ENCODE measurements at places on chromosomes 1 and 21.

DNA sequence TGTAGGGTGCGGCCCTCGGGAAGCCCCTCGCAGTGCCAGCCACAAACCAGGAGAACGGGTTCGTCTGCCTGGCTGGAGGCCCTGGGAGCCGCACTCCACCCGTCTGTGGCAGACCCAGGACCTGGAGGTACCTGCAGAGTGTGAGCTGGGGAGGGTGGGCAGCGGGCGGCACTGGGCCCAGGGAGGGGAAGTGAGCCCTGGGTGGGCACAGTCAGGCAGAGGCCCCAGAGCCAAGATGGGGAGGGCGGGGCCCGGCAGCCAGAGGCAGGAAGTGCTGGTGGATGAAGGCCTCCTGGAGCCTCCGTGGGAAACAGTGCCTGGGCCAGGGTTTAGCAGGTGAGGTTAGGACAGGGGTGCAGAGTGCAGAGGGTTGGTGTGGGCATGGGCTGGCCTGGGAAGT is 4.0 kb upstream of the PEX10 start:
- no peak for DNase-seq

DNA sequence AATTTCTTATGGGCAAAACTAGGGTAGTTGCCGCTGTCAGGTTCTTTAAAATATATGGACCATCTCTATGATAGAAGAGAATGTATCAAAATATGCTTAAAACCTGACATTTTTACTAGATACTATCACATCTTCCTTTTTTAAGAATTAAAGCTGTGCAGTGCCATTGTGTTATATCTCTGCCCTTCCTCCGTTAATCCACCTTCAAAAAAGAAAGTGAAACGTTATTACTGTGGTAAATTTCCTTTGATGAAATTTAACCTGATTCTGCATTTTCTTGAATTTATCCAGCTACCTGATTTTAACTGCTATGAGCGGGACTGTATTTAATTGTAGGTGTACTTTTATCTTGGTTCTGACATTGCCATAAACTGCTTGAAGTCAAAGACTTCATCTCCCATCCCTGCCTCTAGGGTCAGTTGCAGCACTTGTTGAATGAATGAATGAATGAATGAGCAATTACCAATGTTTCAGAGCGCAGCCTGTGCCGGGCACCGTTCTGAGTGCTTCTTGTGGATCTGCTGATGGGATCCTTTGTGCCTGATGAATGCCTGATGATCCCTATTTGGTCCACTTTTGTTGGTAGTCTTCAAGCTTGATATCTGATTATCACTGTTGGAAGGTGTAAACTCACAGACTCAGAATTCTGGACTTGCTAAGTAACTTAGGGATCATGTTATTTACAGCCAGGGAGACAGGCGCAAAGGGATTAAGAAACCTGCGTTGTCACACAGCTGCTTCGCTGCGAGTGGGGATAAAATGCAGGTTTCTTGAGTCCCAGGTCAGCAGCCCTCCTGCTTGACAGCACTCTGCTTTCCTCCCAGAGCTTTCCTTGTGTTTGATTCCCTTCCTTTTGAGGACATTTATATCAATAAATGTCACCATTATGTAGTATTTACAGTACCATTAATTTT is 30.1 kb downstream of the SMYD2 start:
- DNase-seq = no peak

GRCh38 chr21:37671381-37671780 is 244.9 kb downstream of the KCNJ6 start:
- DNase-seq = no peak

GRCh38 chr1:20233394-20233793 is 47.1 kb upstream of the PLA2G2C start:
- peak; percentile 31 for DNase-seq

DNA sequence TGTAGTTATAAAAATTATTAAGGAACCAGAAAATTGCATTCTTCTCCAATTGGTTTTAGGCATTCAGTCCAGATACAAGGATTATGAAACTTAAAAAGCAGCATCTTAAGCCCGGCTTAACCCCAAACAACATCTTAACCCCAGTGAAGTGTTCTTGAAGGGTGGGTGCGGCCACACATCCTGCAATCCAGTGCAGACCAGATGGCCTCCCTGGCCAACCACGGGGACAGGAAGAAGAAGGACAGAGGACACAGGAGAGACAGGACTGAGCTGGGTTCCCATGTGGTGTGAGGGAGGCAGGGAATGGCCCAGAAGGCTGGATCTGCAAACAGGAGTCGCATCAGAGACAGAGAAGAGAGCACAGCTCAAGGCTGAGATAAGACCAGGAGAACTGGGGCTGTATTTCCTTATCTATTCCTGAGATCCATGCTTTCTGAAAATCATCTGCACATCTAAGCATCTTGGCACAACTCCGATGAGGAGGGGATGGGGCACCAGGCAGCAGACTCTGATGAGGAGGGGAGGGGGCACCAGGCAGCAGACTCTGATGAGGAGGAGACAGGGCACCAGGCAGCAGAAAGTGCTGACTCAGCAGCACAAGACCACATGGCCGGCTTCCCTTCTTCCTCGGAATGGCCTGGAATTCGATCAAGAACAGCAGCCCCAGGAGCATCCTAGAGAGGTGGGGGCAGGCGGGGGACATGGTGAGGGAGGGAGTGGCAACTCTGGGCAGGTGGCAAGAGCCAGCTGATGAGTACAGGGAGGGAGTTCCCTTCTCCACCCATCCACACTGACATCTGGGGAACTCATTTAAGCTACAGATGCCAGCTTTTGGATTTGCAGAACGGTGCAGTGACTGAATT is 26.6 kb downstream of the ABCG1 start:
- DNase-seq = no peak

DNA sequence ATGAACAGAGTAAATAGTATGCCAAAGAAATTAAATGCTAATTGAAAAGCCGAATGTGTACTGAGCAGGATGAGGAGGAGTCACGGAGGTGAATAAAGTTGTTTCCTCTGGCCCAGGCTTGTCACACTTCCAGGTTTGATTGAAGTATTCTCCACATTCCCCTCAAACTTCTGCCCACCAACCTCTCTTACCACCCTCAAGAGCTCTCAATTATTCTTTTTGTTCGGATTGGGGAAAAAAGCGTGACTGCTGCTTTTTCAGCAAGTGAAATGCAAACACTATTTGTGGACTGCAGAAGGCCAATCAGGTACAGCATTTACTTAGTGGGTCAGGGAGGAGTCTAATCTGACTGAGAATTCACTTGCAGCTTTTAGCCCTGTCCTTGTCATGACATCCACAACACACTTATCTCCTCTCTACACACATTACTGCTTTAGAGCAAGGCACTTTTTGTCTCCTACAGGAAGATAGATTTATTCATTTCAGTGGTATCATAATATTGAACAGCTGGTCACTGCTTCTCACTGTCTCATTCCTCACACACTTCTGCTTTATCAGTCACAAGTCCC is 375.6 kb upstream of the PRMT6 start:
- no peak for DNase-seq

DNA sequence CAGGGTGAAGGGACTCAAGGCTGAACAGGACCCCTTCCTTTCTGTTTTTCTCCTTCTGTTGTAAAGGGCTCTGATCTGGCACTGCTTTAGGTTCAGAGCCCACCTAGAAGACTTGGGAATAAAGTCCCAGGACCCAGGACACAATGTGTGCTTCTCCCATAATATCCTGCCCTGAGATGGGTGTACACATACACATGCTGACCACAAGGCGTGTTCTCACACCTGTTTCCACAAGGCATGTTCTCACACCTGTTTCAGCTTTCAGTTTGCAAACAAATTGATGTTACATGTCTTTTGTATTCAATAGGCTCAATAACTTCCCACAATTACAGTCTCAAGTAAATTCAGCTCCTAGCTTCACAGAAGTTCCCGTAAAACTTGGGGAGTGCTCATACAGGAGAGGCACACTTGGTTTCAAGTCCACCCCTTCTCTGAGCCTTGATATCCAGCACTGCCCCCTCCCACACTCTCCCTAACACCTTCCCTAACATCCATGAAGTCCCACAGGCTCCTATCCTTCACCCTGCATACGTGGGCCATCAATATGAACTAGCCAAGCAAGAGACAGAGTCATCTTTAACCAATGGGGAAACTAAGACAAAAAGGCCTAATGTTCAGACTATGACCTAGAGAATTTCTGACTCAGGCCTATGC is 41.7 kb downstream of the ERI3 start:
- DNase-seq = no peak

- peak; percentile 51 for DNase-seq
Measured at GRCh38 chr1:11719313-11720032, 16.5 kb upstream of the AGTRAP start.

DNA sequence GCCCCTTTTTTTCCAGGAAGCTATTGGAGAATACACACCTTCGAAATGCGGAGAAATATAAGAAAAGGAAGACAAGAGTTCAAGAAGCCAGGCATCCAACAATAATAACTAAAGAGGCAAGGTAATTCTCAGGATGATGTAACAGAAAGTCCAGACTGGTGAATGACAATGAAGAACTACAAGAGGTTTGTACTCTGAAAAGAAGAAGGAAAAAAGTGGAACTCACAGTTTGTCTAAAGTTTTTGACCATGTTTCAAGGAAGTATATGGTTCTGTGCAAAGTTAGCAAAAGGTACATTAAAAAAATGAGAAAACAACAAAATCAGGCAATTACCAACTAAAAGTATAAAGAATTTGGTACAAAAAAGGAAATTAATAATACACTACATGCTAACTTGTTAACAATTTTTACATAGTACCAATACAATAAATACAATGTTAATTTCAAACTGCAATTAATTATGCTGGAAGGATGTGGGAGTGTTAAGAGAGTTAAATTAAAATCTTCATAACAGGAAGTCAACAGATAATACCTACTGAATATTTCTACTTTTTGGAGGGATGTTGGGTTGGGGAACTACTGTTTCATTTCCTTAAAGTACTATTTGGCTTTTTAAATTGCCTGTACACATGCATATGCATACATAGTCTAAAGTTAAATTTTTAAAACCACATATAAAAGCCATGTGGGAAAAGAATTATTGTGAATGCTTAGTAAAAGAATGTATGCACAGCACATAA is 12.9 kb upstream of the CD55 start:
- no peak for DNase-seq
